Nucleus accumbens (tissue), 56 donors: ENCODE measurements at places on chromosomes 4 and X.

DNA sequence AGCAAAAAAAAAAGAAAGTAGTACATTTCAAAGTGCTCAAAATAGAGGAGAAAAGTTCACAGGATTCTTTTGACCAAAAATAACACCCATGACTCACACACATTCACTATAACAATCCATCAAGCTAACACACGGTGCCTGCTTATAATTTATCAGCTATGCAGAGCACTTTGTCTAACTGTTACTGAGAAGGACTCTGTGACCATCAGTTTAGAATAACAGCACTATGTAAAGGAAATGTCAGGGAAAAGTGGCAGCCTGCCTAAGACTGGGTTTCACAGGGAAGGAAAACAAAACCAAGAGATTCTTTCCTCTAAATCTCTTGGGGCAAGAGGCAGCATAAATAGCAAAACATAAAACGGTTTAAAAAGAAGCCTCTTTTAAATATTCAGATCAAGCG lies 54.8 kb downstream of the CCDC149 start:
- DNase-seq: no peak

GRCh38 chr4:179867300-179867878 lies 2375.8 kb upstream of the TENM3 start:
- DNase-seq: peak; percentile 25

DNA sequence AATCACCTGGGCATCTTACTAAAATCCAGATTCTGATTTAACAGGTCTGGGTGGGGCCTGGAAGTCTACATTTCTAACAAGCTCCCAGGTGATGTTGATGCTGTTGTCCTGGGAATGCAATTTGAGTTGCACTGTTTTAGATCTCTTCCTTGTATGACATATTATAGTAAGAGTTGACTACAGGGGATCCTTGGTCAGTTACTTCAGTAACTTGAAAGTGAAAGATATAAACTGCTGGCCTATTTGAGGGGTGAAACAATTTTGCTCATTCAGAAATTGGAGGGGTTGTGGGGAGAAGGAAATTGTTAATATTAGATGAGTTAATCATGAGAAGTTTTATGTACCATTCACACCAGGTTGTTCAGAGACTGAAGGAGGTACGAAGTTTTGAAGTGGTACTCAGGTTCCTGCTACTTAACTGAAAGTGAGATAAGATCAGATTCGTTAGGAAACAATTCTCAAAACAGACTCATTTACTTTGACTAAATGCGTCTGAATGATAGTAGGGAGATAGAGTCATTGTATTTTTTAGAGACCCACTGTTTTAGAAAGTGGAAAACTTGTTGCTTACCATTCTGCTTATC lies 12.5 kb downstream of the SH2D1A start:
- no peak for DNase-seq

GRCh38 chr4:98976716-98977115 lies 18.8 kb upstream of the METAP1 start:
- DNase-seq: no peak

DNA sequence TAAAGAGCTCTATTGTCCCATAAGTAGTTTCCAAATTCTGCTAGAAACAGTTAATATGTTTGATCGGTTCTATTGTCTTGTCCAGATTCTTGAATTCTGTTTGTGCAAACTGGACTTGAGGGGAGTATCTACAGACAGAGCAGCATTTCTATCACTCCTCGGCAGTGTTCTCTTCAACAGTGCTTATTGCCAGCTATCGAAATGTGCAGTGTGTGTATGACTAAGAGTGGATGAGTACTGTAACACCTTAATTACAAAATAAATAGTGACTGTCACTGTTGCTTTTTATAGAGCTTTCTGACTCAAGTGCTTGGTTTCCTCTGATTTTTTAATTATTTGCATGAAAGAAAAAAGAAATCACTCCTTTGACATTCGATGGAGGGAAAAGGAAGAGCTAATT lies 274.6 kb downstream of the RPA4 start:
- DNase-seq: no peak

DNA sequence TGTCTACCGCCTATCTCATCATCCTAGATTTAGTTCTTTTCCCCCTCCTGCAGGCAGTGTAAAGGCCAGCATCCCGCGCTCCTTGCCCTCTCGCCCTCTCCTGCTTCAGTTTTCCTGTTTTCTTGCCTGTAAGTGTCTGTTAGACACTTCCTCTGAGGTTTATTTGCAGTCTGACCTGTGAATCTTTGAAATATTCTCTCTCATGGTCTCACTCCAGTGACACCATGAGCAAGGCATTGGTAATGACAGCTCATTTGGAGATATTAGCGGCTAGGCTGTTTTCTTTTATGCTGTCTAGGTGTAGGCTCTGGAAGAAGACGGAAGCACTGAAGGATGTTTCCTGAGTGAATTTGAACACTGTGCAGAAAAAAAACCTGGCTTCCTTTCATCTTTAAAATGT lies 179.6 kb downstream of the KDR start:
- DNase-seq: no peak

GRCh38 chrX:72604112-72604511 lies 31.5 kb upstream of the HDAC8 start:
- no peak for DNase-seq

- DNase-seq: no peak
Measured at GRCh38 chr4:145035494-145036136, 62.4 kb downstream of the ANAPC10 start.

DNA sequence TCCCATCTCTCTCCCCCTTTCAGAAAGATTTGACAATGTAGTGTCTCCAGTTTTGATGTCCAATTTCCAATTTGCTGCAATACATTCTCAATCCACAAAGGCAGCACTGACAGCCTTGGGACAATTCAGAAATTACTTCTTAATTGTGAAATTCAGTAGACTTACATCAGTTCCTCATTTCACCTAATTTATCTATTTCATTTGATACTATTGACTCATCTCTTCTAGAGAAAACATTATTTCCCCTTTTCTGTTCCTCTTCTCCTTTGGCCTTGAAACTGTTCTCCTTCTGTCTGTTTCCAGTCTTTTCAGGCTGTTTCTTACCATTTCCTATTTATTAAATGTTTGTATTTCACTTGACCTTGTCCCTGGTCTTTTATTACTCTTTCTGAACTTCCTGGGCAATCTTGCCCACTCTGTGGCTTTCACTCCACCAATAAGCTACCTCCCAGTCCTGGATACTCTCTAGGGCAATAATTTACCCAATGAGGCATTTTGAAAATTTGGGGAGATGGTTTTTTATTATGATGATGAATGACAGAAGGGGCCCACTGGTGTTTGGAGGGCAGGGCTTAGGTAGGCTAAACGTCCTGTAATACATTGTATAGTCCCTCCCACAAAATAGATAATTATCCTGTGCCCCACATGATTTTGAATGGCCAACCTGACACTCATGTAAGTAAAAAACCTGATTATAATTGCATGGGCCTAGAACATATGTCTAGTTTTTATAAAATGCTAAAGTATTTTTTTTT lies 498.0 kb upstream of the BOD1L1 start:
- DNase-seq: no peak

DNA sequence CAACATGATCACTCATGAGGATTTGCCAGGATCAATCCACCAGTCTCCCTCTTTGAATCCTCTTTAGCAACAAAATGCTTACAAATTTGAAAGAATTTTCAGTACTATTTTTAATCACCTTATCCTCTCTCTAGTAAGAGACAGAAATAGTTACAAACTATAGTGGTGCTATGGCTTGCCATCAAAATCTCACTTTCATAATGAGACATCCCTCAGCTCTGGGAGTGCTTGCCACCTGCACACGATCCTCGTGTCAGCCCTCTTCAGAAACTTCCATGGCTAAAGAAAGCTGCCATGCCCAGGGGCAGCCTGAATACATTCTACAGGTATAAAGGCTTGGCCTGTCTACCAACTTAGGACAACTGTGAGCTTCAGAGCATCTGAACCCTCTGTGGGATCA lies 5.1 kb upstream of the DHX15 start:
- DNase-seq: no peak

- DNase-seq: no peak
Measured at GRCh38 chrX:1751781-1752180, 136.9 kb downstream of the ASMT start.

- DNase-seq: no peak
Measured at GRCh38 chr4:187103351-187103750, 379.7 kb upstream of the FAT1 start.

GRCh38 chr4:169225812-169226211 lies 44.9 kb downstream of the SH3RF1 start:
- no peak for DNase-seq

DNA sequence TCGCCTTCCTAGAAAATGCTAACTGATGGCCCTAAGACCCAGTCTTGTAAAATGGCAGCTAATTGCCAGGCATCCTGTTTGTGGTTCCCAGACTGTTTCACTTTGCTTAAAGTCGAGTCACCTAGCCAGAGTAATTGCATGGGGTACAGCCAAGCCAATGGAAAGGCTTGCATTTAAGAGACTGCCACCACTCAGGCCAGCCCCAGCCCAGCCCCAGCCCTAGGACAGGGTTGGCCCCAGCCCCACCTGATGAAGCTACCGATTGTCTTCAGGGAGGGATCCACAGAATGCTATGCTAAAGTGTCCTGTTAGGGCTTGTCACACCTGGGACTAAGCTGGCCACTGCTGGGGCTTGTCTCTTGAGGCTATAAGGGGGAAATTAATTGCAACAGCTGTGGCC lies 194.6 kb upstream of the KLF3 start:
- DNase-seq: no peak

DNA sequence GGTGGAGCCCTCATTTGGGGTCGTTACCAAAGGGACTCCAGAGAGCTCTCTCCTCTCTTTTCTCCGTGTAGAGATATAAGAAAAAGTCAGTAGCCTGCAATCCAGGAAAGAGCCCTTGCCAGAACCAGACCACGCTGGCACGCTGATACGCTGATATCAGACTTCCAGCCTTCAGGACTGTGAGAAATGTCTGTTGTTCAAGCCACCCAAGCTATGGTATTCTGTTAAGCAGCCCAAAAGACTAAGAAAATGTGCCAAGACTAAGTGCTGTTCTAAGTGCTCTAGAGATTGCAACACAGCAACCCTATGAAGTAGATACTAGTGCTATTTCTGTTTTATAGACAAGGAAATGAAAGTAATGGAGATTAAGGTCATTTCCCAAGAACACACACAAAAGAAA lies 205.7 kb downstream of the CAMK2D start:
- no peak for DNase-seq

DNA sequence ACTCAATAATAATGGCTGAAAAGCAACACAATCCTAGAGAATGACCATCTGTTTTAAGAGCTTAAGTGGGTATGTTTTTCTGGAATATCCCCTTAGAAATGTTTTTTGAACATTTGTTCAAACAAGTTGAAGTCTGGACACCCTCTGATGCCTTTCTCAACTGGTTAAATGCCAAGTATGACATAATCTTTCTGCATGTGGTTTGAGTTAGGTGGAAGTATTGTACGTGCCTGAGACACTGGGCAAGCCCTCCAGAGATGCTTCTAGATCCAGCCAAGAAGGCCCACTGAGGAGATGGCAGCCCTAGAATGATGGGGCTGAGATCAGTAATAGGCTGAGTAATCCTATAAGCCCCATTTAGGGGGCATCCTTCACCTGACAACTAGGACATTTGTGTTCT lies 493.1 kb downstream of the MAGEE1 start:
- no peak for DNase-seq

DNA sequence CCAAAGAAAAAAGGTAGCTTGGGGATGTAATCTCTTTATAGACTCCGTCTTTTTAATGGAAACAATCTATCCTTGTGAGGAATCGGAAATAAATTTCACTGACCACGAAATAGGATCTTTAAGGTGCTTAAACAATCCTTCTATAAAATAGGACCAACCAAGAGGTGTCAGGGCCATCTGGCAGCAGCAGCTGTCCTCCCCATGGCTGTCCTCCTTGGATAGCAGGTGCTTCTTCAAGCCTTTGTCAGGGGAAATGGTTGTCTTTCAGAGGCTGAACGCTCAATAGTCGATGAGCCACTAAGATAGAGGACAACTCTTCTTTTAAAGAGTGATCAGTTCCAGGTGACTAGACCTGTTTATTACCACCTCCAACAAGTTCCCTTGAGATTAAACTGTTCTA lies 231.0 kb downstream of the ADGRL3 start:
- DNase-seq: no peak

DNA sequence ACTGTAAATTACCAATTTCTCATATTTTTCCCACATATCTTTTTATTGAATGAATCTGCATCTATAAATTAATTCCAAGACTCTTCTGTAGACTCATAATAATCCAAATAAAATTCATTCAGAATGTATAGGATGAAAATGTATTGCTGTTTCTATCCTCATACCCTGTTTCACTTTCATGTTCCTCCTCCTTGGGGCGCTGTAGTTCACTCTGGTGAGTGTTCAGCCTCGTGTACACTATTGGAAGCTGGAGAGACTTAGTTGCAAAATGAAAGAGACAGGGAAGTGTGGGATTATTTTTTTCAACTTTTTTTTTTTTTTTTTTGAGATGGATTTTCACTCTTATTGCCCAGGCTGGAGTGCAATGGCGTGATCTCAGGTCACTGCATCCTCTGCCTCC lies 296.1 kb downstream of the TLL1 start:
- no peak for DNase-seq

DNA sequence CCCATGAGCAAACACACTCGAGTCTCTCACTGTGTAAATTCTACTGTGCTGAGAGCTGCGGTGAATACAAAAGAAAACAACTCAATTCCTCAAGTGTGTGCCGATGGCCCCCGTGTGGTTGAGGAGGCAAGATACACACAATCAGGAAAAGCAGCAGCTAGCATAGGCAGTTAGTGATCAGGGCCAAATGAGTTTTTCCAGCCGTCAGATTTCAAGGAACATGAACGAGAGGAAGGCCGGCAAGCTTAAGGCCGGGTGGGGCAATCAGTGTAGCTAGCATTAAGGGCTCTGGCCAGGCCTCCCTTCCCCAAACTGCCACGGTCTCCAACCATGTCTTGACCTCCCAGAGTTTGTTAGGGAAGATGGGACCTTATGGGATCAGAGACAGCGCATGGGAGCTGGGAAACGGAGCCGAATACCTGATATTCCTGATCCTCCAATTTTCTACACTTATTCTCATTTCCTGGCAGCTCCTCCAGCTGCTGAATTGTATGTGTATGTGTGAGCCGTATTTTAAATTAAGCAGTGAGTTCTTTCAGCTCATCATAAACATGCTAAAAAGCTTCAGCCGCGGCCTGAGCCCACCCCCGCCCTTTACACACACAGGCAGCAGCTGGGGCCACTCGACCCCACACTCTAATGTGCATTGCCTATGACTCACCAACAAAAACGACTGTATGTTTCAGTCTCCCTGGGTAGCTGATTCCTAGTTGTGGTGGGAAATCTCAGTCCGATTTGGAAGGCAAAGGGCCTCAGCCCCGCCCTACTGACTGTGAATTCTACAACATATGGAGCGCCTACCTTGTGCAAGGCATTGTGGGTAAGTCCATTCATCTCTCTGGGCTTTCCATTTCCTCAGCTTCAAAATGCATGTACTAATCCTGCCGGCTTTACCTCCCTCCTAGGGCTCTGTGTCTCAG lies 59.9 kb downstream of the RTL9 start:
- DNase-seq: peak; percentile 29

- DNase-seq: no peak
Measured at GRCh38 chrX:46589977-46590723, 16.6 kb downstream of the CHST7 start.

- DNase-seq: no peak
Measured at GRCh38 chr4:159607809-159608208, 504.9 kb downstream of the RAPGEF2 start.
